ENCODE measurements at places on chromosomes 2 and 18.

- H3K4me1 ChIP-seq, result peaks cover 54% of the 10 kb centered on the region
- DNase-seq, result peak; percentile 81
- H3K36me3 ChIP-seq, result peaks cover 7% of the 10 kb centered on the region
Measured at GRCh38 chr2:121529439-121530211, 1.1 kb upstream of the RNU4ATAC start.

GRCh38 chr2:10779776-10780490, 32.7 kb downstream of the PDIA6 start:
- peak overlapping the region; percentile 24 for H3K27ac ChIP-seq
- no peaks in the 10 kb centered on the region for H3K27me3 ChIP-seq
- no peak for DNase-seq

GRCh38 chr18:41075212-41075611, 879.8 kb upstream of the PIK3C3 start:
- H3K4me1 ChIP-seq, result peaks cover 8% of the 10 kb centered on the region
- H3K27me3 ChIP-seq, result no peaks in the 10 kb centered on the region
- no peak overlapping the region for H3K27ac ChIP-seq
- H3K4me3 ChIP-seq, result no peak overlapping the region
- no peaks in the 10 kb centered on the region for H3K36me3 ChIP-seq

DNA sequence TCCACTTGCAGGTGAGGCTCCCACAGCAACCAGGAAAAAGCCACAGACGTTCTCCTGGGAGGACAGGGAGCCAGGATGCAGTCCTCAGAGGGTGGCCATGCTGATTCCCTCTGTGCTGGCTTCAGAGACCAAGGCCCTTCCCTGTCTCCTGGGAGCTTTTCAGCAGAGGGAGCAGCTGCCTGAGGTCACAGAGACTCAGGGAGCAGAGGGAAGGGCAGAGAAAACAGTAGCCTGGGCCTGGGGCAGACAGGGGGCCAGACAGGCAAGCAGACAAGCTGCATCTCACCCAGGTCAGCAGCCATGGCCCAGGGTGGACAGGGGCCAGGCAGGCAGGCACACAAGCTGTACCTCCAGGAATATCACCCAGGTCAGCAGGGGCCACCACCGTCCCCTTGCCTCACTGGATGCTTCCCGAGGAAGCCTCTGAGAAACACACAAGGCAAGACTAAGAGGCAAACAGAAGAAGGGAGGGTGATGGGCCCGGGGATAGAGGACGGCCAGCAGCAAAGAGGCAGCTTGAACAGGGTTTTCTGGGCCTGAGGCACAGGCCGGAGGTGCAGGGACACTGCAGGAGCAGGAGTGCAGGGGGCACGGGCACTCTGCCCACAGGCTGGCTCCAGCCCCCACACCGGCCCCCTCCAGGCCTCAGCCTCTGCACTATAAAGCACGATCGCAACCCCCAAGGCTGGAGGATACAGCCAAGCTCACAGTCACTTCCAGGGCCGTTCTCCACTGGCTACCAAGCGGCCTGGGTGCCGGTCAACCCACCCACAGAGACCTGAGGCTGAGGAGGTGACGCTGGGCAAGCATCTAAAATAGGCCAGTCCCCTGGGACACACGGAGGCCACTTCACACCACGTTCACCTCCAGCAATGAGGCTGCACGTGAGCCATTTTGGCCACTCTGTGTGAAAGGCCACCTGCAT, 6.1 kb downstream of the SLC66A2 start:
- peaks cover 14% of the 10 kb centered on the region for H3K27me3 ChIP-seq
- DNase-seq, result no peak
- peaks cover 20% of the 10 kb centered on the region for H3K36me3 ChIP-seq
- peak overlapping the region; percentile 94 for H3K27ac ChIP-seq
- peaks cover 52% of the 10 kb centered on the region for H3K4me1 ChIP-seq
- no peak overlapping the region for H3K4me3 ChIP-seq

- no peak overlapping the region for H3K4me3 ChIP-seq
- DNase-seq, result no peak
- peaks cover 37% of the 10 kb centered on the region for H3K4me1 ChIP-seq
- H3K27ac ChIP-seq, result peak overlapping the region; percentile 45
- no peaks in the 10 kb centered on the region for H3K36me3 ChIP-seq
Measured at GRCh38 chr2:45674035-45674816, 22.8 kb downstream of the PRKCE start.

Data from nephron progenitor cell (in vitro differentiated cells).